Ovary (tissue), 10 donors: ENCODE measurements at places on chromosomes 7 and 10.
A peak's percentile ranks its signal among the peaks of the same experiment; 100 is the strongest.

- no peak for DNase-seq
Measured at GRCh38 chr7:150860291-150860977, 8.1 kb downstream of the AOC1 start.

DNA sequence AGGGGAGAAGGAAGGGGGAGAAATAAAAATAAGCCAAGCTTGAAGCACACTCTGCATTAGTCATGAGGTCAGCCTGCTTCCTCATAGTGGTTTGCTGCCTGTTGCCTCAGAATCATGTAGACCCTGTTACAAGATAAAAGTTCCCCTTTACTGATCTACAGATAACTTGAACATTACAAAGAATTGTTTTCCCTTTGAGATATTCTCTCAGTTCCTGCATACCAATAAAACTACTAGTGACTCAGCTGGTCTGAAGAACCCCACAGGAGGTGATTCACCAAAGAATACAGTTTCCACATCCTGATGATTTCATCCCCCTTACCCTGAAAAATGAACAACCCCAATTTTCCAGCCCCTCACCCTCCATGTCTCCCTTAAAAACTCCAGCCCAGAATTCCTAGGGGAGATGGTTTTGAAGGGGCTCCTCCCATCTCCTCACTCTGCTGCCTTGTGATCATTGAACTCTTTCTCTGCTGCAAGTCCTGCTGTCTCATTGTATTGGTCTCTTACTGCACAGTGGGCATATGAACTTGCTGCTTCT lies 31.5 kb upstream of the NRP1 start:
- DNase-seq = no peak

DNA sequence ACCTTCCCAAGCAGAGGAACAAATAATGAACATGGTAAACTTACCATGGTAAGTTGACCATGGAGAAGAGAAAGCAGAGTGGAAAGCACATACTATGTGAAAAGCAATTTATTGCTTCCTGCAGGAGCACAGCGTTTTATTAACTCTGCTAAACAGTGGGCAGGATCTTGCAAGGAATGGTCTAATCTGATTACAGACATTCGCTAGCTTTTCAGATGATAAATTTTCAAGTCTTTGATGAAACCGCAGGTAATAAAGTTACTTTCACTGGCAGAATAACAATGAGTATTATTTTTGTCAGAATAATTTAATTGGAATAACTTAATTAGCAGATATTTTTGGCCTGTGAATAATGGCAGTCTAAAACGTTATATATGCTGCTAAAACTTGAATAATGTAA lies 89.6 kb upstream of the HGF start:
- DNase-seq = no peak

- DNase-seq = no peak
Measured at GRCh38 chr10:130215931-130216231, 79.7 kb downstream of the GLRX3 start.

GRCh38 chr10:124654686-124655085 lies 89.5 kb downstream of the FAM53B start:
- no peak for DNase-seq

DNA sequence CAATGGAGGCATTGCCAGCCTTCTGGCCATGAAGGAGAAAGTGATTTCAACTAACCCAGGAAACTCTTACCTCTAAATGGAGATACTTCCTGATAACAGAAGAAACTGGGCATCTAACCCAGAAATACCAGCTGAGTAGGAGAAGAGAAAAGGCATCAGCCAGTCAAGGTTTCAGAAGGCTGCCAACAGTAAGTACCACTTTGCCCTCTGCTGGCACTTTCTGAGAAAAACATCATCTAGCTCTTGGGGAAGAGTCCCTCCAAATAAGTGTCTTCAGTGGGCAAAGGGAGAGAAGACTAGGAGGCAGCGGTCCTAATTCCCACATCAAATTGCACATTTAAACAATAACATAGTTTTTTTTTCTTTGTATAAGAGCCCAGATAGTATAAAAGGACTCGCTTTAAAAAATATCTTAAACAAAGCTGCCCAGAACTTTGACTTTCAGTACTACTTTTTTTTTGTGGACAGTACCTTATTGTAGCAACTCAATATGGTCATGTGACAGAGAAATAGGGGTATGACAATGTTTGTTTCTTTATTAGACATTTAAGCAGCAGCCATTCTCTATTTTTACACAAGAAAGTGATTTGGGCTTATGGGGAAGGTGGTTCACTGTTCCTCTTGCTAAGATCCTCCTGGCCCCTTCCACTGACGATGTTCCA lies 157.3 kb downstream of the CTTNBP2 start:
- DNase-seq = no peak

GRCh38 chr10:131077724-131078123 lies 233.8 kb downstream of the TCERG1L start:
- DNase-seq = no peak

- peak; percentile 2 for DNase-seq
Measured at GRCh38 chr7:45683556-45684148, 109.5 kb downstream of the ADCY1 start.

DNA sequence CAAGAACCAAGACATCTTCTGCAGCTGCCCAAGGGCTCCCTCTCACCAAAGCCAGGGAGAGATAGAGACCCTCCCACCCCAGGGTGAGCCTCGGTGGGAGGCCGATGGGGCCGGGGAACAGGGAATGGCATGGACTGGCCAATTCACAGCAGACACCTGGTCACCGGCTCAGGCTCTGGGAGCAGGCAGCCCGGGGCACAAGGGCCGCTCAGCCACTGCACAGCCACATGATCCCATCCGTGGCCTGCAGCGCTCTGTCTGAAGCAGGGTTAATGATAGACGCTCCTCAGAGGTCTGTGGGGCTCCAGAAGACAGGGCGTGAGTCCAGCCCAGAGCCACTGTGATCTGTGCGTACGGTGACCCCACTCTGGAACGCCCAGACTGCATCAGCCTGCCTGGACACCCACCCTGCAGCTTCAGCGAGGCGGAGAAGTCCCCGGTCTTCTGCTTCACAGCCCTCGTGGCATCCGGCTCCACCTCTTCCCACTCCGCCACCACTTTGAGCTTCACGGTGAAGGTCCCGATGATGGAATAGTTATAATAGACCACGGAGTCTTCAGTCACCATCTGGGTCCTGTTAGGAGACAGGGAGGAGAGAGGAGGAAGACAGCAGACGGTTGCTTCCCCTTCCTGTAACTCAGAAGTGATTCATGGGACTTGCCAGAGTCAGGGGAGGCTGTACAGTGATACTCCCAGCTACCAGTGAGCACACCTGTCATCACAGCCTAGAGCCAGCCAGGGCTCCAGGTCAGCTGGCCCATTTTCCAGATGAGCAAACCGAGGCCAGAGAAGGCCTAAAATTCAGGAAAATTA lies 14.0 kb downstream of the TMEM130 start:
- no peak for DNase-seq

GRCh38 chr7:156725073-156725472 lies 84.5 kb downstream of the RNF32 start:
- DNase-seq = no peak

DNA sequence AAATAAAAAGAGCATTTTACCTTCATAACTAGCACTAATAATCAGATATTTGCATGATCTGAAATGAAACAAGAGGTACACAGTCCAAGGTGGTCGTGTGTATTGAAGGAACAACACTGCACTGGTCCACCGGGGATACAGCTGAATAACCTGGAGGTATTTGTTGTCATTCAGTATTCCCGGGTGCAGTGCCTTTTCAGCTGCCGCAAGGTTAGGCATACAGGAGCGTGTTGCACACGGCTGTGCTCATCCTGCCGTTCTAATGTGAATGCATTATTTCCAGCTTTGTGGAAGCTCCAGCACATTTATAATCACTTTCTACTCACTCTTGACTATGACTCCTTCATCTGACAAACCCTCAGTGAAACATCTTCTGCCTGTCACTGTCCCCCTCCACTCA lies 377.8 kb downstream of the GFRA1 start:
- DNase-seq = no peak

GRCh38 chr7:33251301-33251700 lies 121.9 kb downstream of the BBS9 start:
- DNase-seq = no peak

GRCh38 chr10:46310143-46310514 lies 23.3 kb downstream of the ANTXRL start:
- DNase-seq = peak; percentile 18

- peak; percentile 76 for DNase-seq
Measured at GRCh38 chr7:102978284-102978683, 65.5 kb downstream of the LRRC17 start.

GRCh38 chr10:105797234-105797890 lies 1156.3 kb downstream of the SORCS3 start:
- DNase-seq = no peak

DNA sequence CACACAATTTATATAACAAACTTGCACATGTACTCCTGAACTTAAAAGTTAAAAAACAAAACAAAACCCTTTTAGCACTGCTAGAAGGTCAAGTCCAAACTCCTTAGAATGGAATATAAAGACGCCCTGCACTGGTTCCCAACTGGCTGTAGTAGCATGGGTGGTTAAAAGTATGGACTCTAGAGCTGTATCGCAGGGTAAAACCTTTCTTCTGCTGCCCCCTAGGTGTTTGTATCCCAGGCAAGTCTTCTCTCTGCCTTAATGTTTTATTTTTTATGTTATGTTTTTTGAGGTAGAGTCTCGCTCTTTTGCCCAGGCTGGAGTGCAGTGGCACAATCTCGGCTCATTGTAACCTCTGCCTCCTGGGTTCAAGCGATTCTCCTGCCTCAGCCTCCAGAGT lies 35.2 kb downstream of the LSMEM1 start:
- DNase-seq = no peak

GRCh38 chr7:120723465-120724385 lies 134.2 kb downstream of the TSPAN12 start:
- DNase-seq = no peak

DNA sequence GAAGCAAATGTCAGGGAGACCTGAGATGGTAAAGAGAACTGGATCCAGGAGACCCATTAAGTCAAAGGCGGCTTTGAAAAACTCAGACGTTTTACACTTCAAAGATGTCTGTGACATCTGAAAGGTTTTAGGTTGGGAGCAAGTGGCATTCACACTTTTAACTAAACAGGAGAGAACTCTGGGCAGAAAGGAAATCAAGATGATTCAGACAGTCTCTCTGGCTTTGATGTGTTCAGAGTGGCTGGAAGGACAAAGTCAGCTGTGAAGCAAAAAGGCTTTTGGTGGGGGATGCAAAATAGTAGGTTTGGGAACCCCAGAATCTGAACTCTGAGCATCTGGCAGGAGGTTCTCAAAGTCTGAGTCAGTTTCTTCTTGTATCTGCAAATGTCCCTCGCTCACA lies 66.6 kb downstream of the PRKCQ start:
- DNase-seq = no peak

DNA sequence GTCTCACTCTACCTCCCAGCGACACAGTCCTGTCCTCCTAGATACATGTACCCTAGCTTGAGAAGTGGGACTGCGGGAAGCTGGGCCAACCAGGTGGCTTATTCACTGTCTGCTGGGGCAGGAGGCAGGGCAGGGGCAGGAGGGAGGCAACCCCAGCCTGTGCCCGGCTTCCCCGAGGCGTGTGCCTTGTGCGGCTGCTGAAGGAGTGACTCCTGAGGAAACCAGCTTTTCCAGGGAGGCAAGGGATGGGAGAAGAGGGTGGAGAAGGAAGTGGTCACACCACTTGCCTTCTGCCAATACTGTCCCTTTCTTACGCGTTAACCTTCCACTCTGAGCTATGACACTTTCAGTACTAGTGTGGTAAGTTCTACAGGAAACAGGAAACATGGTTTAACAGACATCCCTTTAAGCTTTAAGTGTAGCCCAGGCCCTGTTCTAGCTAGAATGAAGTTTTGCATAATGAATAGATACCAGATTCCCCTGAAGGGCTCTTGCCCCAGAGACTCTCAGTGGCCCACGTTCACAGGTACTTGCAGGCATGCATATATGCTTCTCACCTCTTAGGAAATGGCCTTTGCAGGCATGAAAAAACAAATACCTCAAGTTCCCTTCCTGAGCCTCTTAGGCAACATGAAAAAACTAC lies 40.6 kb downstream of the SYPL1 start:
- no peak for DNase-seq

DNA sequence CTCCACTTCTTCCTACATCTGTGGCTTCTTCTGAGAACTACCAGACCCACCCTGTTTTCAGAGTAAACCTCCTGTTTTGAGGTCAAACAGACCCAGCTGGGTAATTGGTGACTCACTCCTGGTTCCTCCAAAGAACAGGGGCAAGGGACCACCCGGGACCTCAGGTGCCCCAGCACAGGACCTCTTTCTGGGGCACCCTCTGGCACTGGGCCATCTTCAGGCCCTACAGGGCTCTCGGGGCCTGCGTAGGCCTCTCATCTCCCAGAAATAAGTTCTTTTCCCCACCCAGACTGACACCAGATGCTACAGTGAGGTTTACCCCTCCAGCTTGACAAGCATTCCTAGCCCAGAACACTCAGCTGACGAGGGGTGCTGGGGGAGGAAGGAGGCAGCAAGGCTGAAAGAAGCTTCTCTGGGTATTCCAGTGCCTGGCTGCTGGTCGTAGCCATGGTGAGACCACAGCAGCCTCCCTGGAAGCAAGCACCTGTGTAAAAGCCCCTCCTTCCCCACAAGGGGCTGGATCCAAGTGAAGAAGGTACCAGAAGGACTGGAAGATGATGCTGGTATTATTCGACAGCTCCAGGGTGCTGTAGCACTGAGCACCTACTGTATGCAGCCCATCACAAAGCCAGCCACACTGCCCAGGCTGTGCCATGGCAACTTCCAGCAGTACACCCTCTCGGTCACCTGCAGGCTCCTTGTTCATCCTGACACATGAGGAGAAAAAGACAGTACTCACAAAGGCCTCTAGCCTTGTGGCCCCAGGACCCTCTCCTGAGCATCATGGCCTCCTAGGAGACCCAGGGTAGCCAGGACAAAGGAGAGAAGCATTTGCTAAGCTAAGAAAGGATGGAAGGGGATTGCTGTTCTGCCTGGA lies 47.4 kb downstream of the ALOX5 start:
- DNase-seq = peak; percentile 38

GRCh38 chr10:62384057-62384446 lies 9.9 kb downstream of the ZNF365 start:
- DNase-seq = no peak

DNA sequence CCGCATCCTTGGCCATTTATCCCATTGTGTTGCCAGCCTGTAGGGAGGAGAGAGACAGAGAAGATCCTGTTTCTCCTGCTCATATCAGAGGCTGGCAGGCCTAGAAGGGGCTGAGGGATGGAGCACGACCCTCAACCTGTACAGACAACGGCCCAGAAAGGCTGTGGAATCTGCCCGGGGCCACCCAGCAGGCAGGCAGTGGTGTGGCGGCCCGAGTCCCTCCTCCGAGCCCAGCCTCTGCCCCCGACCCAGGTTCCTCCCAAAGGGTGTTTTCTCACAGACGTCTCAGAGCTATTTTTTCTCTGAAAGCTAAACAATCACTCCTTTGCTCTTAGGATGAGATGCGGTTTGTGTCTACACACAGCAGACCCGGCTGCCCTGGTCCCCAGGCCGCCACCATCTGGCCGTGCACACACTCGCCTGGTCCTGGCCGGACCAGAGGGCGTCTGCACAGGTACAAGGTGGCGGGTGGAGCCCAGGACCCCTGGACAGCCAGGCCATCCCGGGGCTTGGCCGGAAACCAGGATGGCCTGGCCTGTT lies 69.3 kb downstream of the FOXL3 start:
- no peak for DNase-seq

DNA sequence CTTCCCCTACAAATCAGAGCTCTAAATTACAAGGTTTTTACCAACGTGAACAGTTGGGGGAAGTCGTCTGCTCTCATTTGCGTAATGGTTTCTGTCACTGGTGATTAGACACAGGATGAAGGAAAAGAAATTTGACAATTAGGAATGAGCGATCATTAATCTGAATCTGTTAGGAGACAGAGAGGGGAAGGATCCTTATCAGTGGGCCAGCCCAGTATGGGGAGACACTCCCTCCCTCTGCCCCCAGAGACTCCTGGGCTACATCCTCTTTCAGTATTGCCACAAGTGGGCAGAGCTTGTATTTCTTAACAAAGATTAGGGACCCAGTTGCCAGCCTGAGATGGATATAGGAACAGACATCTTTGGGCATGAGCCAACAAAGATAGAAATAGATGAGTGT lies 15.5 kb downstream of the HIF1AN start:
- DNase-seq = no peak
